Femur (tissue), 1 donor: ENCODE measurements at places on chromosomes 6 and 20.
A peak's percentile ranks its signal among the peaks of the same experiment; 100 is the strongest.

DNA sequence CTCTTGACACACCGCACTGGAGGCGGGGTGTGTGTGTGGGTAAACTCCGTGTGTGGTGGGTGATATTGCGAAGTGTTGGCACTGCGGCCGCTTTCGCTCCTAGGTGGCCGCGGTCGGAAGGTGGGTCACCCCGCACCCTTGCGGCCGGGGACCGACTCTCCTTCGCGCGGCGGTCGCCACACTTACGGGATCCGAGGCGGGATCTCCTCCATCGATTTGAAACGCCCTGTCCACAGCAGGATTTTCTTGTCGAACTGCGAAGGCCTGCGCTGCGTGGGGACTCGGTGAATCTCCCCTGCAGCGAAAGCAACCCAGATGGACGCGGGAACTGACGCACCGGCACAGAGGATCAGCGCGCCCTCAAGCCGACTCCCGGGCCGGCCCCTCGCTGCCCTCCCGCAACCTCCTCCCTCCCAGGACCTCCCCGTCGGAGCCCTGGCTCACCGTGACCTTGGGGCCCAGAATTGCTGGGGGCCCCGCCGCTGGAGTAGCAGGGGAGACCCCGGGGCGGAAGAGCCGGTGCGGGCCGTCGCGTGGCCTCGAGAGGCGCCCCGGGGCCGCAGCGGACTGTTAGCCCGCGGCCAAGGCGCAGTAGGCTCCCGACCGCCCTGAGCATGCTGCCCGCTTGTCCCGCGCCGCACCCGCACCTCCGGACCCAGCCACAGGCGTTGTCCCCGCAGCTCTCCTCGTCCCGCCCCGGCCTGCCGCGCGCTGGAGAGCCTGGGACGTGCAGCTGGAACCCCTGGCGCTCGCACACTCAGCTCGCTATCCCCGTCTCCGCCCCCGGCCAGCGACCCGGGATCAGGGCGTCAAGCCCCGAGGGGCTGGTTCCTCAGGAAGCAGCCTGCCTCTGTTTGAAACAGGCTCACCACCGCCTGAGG lies at the start of gene FAM162B:
FAM162B (minus strand) TSS at position 759 of the 881 bp plus-strand sequence; CDS start at position 616, 143 bp downstream.
- DNase-seq, result peak; percentile 58

DNA sequence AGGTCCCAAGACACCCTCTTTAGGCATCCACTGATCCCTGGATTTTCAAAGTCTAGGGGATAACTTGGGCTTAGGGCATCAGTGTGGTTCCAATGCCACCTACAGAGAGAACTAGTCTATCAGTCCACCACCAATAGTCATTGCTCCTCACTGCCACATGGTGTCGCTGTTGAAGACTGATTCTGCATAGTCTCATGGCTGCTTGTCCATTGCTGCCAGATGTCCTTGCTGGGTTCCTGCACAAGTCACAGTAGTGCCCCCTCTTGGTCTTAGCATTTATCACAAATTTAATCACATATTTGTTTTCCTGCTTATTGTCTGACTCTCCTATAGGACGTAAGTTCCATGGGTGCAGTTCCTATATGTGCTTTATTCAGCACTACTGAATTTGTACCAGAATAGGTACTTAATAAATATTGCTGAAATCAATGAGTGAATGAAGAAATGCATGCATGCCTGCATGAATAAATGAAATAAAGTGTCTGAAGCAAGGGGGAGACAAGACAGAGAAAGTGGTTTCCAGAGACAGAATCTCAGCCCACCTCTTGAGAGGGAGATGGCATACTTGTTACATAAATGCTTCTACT lies 45.9 kb upstream of the RALY start:
- DNase-seq, result no peak

- DNase-seq, result no peak
Measured at GRCh38 chr20:45113865-45114264, 1.1 kb downstream of the WFDC5 start.

DNA sequence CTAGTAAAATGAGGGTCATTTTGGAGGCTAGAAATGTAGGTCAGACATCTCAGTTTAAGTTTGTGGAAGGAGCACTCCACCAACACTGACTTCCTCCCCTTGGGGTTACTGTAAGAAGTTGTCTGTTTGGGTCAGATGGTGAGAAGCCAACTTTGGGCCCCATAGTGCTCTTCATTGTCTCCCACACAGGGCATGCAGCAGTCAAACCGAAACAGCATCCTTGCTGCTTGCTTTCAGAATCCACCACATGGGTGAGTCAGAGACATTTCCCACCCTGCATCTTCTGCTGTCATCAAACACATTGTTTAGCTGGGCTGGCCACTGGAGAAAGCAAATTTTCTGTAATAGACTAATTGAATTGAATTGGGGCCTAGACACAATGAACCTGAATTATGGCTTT lies 16.8 kb downstream of the IL17F start:
- DNase-seq, result no peak
